HCT116 (cell line): ENCODE measurements at places on chromosomes 5 and 9.

- no peak for DNase-seq
Observed at GRCh38 chr9:4820168-4820567, 27.4 kb downstream of the RCL1 start.

GRCh38 chr5:181217111-181217802 is 5.8 kb upstream of the TRIM41 start:
- no peak for DNase-seq

- DNase-seq, result no peak
Observed at GRCh38 chr5:43140286-43140685, 19.6 kb downstream of the ZNF131 start.

- DNase-seq, result no peak
Observed at GRCh38 chr9:129223551-129224208, 45.6 kb upstream of the IER5L start.

- no peak for DNase-seq
Observed at GRCh38 chr5:102799017-102799416, 43.9 kb downstream of the PAM start.

DNA sequence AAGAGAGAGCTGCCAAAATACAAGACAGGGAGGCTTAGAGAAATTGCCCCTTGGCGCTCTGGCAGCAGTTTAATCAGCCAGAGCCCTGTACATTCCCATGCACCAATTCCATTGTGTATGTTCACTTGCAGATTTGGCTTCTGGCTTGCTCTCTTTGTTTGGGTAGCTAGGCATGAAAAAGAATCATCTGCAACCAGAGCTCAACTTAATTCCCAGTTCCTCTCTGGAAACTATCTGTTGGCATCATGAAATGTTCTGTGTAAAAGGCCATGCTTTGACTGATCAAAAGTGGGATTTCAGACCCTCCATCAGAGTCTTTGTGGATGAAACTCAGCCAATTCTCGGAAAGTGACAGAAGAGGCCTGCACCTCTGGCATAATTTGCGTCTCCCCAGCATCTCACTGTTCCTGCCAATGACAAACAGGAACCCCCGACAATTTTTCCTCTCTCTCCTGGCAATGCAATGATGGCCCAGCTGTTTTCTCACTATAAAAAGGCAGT is 53.8 kb upstream of the RAD23B start:
- DNase-seq, result no peak

GRCh38 chr5:137218471-137218870 is 280.7 kb downstream of the SPOCK1 start:
- DNase-seq, result no peak

- DNase-seq, result no peak
Observed at GRCh38 chr5:14580398-14581034, 1.1 kb upstream of the OTULINL start.

- no peak for DNase-seq
Observed at GRCh38 chr5:3031733-3032378, 280.4 kb upstream of the IRX2 start.

DNA sequence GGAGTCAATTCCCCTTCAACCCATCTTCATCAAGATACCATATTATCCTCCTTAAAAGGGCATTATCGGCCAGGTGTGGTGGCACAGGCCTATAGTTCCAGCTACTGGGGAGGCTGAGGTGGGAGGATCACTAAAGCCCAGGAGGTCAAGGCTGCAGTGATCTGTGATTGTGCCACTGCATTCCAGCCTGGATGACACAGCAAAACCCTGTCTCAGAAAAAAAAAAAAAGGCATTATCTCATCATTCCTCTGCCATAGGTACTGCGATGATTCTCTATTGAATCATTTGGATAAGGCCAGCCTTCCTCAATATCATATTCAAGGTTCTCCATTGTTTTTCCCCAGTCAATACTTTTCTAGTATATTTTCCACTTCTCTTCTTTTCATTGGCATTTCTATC is 39.2 kb upstream of the RAB3C start:
- no peak for DNase-seq

- no peak for DNase-seq
Observed at GRCh38 chr9:34171753-34172535, 6.9 kb upstream of the UBAP1 start.
